Left renal cortex interstitium (tissue), 4 donors: ENCODE measurements at places on chromosomes 5 and 9. TPM values are rescaled to one million over a fixed set of nuclear protein-coding genes. Genes with fewer than 3 reads are reported as not detected.

- no peak for DNase-seq
These were observed 31.2 kb upstream of the DTWD2 start for GRCh38 chr5:119019501-119019900.

GRCh38 chr9:85117831-85118230 lies 448.3 kb downstream of the NTRK2 start:
- DNase-seq = no peak

DNA sequence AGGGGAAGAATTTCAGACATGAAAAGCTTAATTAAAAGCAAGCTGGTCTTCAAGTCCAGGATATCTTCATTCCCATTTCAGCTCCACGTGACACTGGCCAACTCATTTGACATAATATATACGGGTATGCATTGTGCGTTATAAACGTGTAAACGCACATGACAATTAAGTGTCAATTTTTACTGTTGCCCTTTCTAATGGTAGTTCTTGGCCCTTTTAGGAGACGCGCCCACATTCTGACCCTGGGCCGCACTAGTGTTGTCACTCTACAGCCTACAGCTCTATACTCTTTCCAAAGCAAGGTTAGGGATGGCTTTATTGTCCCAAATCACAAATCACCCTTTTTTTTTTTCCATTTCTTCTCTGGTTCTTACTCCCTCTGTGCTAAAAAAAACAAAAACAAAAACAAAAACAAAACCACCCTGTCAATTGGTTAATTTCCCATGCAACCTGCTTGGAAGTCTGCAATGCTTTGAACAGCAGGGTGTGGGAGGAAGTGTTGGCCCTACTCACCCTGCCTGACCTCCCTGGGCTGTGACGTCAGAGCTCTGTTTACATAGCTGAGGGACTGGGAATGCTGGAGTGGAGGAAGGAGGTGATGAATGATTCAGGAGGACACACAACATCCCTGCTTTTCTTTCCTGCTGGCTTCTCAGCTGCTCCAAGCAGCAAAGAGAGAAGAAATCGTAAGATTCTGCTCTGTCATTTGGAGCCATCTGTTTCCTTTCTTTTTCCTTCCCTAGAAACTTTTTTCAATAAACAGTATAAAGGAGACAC lies 19.3 kb downstream of the RFK start:
- peak; percentile 67 for DNase-seq

DNA sequence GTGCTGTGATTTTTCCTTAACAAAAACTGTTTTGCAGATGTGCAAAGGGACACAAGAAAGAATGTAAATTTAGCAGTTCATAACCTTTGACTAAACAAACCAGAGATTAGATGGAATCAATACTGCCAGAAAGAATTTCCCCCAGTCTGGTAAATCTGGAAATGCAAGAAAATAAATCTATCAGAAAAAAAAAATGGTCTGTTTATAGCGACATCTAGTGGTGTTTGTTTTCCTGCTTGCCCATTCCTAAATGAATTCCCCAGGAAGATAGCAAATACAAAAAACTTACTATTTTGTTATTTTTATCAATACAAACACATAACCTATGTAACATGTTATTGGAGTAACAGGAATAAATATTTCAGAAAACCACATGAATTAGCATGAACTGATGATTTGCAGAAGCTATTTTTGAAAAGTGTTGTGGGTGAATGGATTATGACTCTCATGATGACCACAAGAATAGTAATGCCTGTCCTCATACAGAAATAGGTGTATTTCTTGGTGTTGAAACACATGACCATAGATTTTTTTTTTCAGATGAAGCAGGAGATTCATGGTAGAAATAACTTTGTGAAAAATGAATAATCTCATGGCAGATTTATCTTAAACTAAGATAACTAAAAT lies 1703.8 kb downstream of the MAT2B start:
- DNase-seq = no peak

- DNase-seq = no peak
These were observed 45.9 kb upstream of the TLX3 start for GRCh38 chr5:171263181-171263580.

DNA sequence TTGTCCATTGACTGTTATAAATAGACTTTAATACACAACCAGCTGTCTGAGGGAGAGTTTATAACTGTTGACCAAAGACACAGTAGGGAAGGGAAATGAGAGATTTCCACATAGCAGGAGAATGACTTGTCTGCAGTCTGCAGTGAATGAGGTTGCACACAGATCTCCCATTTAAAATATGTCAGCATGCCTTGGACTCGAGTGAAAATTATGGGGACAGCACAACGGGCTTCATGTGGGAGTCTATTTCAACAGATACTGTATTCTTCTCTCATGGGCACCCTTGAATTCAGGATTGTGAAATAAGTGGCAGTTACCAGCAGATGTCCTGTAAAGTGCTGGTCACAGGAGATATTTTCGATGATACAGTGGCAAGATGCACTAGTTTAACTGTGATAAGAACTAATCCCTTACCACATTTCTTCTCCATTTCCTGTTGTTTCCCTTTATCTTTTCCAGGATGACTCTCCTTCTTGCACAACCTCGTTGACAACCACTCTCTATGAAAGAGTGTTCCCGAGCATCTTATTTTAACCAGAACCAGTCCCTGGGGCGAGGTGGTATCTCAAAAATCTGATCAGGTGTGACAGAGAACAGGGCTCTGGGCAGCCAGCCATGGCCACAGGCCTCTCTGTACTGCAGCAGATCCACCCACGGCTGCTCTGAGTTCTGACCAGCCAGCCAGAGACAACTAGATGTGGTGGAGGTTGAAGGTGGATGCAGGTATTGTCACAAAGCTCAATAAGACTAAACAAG lies 51.5 kb upstream of the MAP3K1 start:
- no peak for DNase-seq

DNA sequence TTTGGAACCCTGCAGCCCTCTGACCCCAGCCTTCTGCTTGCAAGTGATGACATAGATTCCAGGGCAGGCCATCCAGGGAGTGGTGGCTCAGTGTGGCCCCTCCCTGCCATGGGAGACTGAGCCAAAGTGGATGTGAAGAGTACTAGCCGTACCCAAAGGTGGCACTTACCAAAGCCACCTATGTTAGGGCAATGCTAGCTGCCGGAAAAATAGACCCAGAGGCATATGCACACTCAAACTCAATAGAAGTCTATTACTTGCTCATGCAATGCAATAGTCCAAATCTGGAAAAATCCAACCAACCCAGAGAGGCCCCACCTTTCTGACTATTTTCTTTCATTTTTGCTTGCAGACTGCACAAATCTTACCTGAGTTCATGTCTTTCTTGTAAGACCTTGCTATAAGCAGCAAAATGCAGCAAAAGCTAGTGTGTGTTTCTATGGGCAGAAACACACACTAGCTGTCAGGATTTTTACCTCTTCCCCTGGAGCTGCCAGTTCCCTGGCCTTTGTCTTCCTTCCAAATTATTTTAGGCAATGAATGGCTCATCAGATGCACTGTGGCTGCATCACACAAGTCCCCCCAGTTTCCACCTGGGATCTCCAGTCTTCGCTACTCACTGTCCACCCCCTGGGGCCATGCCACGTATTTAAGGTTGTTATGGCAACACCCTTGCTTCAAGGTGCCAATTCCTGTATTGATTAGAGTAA lies 74.0 kb downstream of the HRH2 start:
- DNase-seq = no peak

GRCh38 chr5:111922344-111922743 lies 165.3 kb upstream of the NREP start:
- no peak for DNase-seq

DNA sequence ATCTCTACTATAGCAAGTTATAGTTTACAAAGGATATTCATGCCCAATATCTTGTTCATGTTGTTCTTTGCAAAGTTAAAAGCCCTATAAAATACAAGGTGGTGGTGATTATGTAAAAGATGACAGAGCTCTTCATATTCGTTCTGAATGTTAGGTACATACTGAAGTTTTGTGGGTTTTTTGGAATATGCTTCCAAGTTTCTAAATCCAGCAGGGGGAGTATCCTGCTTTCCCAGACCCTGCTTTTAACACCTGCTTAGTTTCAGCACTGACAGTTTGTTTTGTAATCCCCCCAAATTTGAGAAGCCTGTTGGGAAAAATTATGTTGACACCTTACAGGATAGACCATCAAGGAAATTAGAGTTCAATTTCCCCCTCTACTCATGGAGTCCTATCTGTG lies 438.3 kb downstream of the SH3GL2 start:
- no peak for DNase-seq

NUTM2G gene
- polyA plus RNA-seq = 1.6 TPM

HTR1A gene
- not detected for polyA plus RNA-seq

OMD gene
- polyA plus RNA-seq = 0.76 TPM

LOX gene
- 38.0 TPM for polyA plus RNA-seq
